ENCODE measurements at places on chromosomes 5 and 9.

- DNase-seq = no peak
Measured at GRCh38 chr5:116764941-116765340, 190.3 kb upstream of the SEMA6A start.

- DNase-seq = no peak
Measured at GRCh38 chr5:180007582-180007981, 64.0 kb downstream of the RNF130 start.

GRCh38 chr5:37554938-37555337 lies 175.8 kb downstream of the WDR70 start:
- DNase-seq = no peak

DNA sequence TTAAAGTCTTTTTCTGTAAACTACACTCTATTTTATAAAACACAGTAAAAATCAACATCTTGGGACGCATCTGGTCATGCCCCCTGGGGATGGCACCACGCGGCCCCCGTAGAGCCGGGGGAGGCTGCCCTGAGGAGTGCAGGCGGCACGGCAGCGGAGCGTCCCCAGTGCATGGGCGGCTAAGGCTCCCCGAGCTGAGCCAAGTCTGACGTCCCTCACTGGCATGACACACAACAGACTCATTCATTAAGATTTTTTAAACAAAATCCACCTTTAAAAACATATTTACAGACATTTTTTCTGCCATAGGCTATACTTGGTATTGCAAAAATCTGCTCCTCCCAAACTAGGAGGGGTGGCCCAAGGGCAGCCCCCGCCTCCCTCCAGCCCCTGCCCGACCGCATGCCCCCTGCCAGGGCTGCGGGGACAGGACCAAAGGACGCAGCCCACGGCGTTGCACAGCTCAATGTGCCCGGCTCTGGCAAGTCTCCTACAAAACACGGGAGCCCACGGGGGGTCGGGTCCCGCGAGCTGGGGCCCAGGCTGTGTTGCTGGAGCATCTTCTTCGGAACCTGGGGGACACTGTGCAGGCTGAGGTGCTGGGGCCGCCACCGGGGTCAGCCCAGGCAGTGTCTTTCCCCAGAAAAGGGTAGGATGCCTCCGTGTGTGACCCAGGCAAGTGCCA lies 11.8 kb upstream of the SEC16A start:
- no peak for DNase-seq

GRCh38 chr9:83430681-83431080 lies 107.5 kb downstream of the FRMD3 start:
- no peak for DNase-seq

DNA sequence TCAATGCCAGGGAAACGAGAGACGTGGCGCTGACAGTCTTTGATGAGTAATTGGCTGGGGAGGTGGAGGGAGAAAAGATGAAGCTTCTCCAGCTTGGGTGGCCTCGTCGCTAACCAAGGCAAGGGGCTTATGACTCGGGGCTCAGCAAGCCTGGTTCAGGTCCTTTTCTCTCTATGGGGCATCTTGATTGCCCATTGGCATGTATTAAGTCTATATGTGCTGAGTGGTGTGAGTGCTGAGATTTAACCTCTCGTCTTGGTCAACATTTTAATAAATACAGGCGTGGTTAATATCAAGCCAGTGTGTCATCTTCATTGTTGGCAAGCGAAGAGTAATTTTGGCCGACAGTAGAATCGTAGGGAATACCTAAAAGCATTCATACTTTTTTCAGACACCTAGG lies 85.9 kb downstream of the RAI14 start:
- no peak for DNase-seq

DNA sequence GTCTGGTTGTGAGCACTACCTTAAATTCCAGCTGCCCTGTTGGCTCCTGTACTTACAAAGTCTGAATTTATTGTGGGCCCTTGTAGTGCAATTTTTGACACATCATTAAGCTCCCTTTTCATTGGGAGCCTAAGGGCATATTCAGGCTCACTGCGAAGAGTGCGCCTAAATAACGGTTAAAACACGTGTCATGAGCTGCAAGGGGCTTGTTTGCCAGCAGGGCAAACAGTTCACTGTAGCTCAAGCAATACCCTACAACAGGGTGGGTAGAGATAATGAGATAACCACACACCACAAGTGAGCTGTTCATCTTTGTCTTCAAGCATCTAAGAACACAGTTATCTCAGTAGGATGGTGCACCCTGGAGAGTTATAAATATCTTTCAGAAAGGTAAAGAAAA lies 214.2 kb downstream of the SLF1 start:
- DNase-seq = no peak

GRCh38 chr9:88586452-88586851 lies 51.5 kb downstream of the NXNL2 start:
- DNase-seq = no peak

- no peak for DNase-seq
Measured at GRCh38 chr5:72608297-72608696, 101.1 kb upstream of the ZNF366 start.

DNA sequence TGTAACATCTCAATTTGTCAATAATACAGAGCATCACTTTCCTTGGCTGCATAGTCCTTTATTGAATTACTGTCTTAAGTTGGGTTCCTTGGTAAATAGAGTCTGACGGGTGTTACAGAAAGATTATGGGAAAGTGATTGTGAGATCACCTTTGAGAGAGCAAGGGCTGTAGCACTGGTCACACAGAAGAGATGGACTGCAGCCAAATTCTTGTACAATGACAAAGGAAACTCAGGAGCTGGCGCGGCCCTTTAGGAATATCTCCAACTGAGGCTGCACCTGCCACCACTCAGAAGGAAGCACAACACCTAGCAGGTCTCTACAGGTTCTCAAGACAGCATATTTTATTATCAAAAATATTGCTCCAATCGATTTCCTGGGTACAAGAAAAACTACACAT lies 350.0 kb upstream of the ISL1 start:
- no peak for DNase-seq

DNA sequence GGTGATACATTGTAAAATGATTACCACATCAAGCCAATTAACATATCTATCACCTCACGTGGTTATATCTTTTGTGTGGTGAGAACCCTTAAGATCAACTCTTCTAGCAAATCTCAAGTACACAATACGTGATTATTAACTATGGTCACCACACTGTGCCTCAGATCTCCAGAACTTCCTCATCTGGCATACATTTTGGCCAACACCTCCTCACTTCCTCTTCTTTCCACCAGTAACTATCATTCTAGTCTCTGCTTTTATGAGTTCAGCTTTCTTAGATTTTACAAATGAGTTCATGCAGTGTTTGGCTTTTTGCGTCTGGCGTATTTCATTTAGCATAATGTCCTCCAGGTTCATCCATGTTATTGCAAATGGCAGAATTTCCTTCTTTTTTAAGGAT lies 35.8 kb downstream of the PRKACG start:
- no peak for DNase-seq

- no peak for DNase-seq
Measured at GRCh38 chr5:96896276-96896675, 20.0 kb downstream of the ERAP2 start.

- no peak for DNase-seq
Measured at GRCh38 chr5:81171769-81172168, 61.4 kb upstream of the CKMT2 start.

- DNase-seq = no peak
Measured at GRCh38 chr5:71703941-71704340, 15.1 kb upstream of the CARTPT start.

- no peak for DNase-seq
Measured at GRCh38 chr9:125812403-125812802, 65.2 kb downstream of the PBX3 start.

All from stimulated activated CD8-positive, alpha-beta memory T cell treated with anti-CD3 and anti-CD28 coated beads, Interleukin-15, amount 100 ng/mL, for 4 hours (primary cell).